ENCODE measurements at places on chromosomes 6 and 20.

- H3K27me3 ChIP-seq = no peaks in the 10 kb centered on the region
- no peak overlapping the region for H3K4me3 ChIP-seq
- no peak overlapping the region for H3K27ac ChIP-seq
Observed at GRCh38 chr6:2158596-2159271, 86.7 kb downstream of the GMDS start.

- no peak overlapping the region for H3K4me3 ChIP-seq
- no peaks in the 10 kb centered on the region for H3K27me3 ChIP-seq
- no peak for DNase-seq
- H3K27ac ChIP-seq = no peak overlapping the region
- H3K36me3 ChIP-seq = no peaks in the 10 kb centered on the region
- peaks cover 19% of the 10 kb centered on the region for H3K4me1 ChIP-seq
Observed at GRCh38 chr6:152298055-152298647, 339.0 kb downstream of the SYNE1 start.

- DNase-seq = no peak
- H3K27ac ChIP-seq = no peak overlapping the region
- no peak overlapping the region for H3K4me3 ChIP-seq
Observed at GRCh38 chr6:106080763-106081095, 5.4 kb upstream of the PRDM1 start.

DNA sequence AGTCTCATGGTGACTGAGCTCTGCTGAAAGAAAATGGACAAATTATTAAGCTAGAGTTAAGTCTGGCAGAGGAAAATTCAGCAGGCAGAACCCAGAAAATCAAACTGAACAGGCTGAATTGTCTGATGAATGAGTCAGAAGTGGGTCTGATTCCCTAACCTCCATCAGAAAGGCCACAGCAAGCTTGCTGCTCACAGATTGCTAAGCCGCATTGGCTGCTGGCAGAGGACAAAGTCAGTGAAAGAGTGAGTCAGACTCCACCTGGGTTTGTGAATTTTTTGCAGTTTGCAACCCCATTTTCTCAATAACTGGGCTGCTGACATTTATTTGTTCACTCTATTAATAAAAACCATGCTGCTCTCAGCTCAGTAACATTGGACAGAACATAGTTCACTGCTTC, 191.3 kb downstream of the EPM2A start:
- no peak overlapping the region for H3K4me3 ChIP-seq
- H3K27ac ChIP-seq = no peak overlapping the region
- no peaks in the 10 kb centered on the region for H3K36me3 ChIP-seq
- no peak for DNase-seq
- no peaks in the 10 kb centered on the region for H3K27me3 ChIP-seq
- peaks cover 19% of the 10 kb centered on the region for H3K4me1 ChIP-seq

DNA sequence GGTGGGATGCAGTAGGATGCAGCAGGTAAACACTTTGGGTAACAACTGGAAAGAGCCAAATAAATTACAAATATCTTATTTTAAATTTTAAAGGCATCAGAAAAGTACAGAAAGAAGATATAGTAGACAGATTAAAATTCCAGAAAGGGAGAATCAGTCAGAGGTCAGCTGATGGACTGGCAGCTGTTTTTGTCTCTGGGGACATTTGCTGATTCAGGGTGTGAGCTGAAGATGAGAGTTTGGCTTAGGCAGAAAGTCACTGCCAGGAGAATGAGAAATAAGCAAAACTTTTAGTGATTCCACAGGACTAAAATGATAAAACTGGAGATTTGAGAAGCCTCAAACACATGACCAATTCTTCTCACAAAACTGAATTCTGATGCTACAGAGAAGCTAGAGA, 39.5 kb downstream of the AHI1 start:
- no peak overlapping the region for H3K27ac ChIP-seq
- no peaks in the 10 kb centered on the region for H3K27me3 ChIP-seq
- no peak overlapping the region for H3K4me3 ChIP-seq
- no peak for DNase-seq

DNA sequence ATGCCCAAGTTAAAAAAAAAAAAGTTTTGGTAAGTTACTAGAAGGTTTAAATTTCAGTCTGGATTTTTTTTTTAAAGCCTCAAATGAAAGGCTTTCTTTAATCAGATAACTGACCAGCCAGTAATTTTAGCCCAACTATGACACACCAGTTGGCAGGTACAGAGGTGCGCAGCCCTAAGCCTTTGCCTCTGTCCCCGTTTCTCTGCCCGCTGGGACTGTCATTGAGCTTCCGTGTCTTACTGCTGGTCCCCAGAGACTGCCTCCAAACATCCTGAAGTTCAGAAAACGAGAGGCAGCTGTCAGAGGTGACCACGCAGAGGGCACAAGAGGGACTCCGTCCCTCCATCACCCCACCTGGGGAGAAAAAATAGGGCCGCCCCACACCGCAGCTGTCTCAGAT, 118.2 kb downstream of the RPS12 start:
- H3K4me3 ChIP-seq = no peak overlapping the region
- no peaks in the 10 kb centered on the region for H3K27me3 ChIP-seq
- H3K36me3 ChIP-seq = no peaks in the 10 kb centered on the region
- H3K27ac ChIP-seq = no peak overlapping the region
- DNase-seq = no peak

DNA sequence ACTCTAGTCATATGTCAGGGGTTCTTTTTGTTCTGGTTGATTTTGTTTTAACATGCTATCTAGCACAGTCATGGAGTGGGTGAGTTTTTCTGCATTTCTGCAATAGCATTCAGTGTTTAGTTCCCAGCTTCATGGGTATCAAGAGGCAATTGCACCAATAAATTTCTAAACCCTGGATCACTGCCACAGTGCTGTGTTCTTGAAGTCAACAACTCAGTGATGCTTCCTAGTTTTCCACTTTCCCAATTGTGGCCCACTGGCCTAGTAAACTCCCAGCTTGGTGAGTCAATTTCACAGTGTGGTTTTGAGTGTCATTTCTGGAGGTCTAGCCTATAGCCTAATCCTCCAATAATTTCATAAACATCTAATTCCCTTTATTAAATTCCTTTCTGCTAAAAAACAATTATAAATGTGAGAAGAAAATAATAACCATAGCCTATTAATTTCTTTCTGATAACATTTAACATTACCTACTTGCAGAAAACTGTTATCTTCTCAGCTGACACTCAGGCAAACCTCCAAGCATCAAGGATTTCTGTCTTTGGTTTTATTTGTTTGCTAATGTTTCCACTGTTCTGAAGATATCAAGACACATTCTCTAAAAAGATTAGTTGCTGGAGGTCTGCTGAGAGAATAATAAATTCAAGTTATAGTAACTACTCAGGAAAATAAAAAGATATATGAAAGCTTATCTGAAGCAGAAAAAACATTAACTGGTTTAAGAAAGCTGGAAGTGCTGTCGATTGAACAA, 89.9 kb downstream of the PDE7B start:
- no peaks in the 10 kb centered on the region for H3K4me1 ChIP-seq
- no peak overlapping the region for H3K4me3 ChIP-seq
- no peaks in the 10 kb centered on the region for H3K36me3 ChIP-seq
- H3K27me3 ChIP-seq = no peaks in the 10 kb centered on the region

- H3K36me3 ChIP-seq = no peaks in the 10 kb centered on the region
- no peak overlapping the region for H3K27ac ChIP-seq
- DNase-seq = no peak
Observed at GRCh38 chr6:96624957-96625356, 62.0 kb downstream of the FHL5 start.
